RPMI7951 (cell line): ENCODE measurements at places on chromosomes 5 and 9. TPM values are rescaled to one million over a fixed set of nuclear protein-coding genes. Genes with fewer than 3 reads are reported as not detected.
A peak's percentile ranks its signal among the peaks of the same experiment; 100 is the strongest.

DNA sequence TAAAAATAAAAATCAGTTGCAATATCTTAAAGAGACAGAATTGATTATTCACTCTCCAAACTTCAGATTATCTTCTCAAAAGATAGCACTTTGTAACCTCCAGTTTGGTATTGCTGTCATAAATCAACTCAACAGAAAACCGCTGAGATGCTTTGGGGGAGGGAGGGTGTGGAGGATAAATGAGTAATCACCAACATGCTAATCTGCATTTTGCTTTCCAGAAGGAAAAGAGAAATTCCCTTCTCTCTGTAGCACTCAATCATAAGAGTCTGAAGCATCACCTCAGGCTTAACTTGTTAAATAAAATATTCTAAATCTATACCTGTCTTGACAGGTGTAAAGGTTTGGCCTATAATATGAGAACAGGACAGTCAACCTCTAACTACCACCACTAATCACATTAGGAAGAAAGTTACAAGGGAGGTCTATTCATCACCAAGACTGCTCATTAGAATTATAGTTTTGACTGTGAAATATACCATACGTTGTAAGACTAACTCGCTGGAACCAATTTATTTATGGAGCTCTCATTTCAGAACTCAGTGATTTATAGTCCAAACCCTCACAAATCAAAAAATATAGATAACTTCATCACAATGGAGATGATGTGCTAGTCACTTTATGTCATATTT is 89.0 kb downstream of the PIK3R1 start:
- DNase-seq = peak; percentile 74

DNA sequence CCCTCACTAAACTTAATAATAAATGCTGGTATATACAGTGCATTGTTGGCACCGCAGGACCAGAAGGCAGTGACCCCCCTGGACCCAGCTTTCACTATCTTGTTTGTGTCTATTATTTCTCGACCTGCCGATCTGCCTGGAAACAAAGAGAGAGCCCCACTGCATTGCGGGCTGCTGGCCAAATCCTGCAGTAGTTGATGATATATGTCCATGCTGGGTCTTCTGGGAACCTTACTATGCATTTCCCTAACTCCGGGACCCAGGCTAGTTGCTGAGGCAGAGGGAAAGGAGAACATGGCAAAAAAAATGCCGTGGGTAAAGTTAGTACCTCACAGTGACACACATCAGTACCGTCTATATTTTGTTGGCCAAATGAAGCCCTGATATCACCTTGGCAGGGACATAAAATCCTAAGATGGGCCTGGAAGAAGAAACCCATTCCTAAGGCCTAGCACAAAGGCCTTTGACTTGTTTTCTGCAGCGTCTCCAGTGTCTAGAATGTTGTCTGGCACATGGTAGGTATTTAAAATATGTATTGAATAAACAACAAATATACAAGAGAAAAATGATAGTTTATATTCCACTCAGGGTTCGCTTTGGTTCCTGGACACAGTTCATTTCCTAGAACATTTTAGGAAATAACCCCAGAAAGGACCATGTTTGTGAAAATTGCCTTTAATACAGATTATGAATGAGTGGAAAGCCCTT is 46.1 kb downstream of the NMUR2 start:
- DNase-seq = no peak

GRCh38 chr9:114417511-114417910 is 29.7 kb upstream of the AKNA start:
- peak; percentile 39 for DNase-seq

- DNase-seq = no peak
These were observed 14.3 kb downstream of the VCAN start for GRCh38 chr5:83485842-83486241.

Gene SET
- 266 and 329 TPM in 2 replicates for total RNA-seq

DNA sequence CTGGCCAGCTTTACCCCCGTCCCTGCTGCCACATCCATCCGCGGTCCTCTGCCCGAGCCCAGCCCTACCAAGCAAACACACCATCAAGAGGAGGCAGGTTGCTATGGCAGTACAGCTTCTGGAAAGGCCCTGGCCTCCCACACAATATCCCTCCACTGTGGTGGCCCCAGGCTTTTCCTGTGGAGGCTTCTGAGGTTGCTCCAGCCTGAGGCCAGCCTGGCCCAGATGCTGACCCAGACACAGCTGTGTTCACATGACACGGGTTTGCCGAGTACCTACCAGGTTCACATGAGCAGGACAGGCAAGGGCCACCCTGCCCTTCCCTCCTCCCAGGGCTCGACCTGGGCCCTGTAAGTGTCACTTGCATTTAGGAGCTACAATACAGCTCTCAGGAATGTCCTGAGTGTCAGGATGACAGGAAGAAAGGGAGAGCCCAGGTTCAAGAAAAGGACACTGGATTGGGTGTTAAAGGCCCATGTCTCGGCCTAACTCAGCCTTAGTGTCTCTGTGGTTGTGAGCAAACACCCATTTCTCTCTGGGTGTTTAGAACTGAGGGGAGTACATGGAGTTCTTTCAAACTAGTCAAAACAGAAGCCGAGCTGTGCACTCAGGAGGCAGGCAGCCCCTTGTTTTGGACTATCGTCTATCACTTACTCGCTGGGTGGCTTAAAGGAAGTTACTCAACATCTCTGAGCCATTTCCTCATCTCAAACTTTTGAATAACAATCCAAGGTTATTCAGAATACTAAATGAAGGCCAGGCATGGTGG is 40.2 kb downstream of the NAIF1 start:
- peak; percentile 84 for DNase-seq

DNA sequence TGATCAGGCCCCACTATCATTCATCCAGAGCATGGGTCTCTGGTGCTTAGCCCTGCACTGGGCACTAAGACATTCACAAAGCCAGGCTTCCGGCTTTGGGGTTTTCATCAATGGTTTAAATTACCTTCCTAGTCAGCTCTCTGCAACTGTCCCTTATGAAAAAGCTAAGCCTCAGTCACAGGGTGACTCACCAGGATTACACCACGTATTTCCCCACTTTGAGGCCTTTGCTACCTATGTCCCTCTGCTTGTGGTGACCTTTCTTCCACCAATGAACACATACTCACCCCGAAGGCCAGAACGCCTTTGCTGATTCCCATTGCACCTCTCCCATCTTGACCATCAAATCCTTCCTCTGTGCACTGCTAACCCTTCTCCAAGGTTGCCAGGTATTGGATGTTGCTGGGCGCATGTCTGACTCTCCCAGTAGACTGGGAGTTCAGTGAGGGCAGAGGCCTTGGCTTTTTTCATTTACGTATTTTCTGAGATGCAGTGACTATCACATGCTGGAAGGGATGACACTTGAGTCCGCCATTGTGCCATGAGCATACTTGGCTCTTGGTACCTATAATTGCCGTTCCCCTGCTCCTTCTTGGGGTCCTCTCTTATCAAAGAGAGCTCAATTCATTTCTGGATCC is 58.7 kb upstream of the TNFSF8 start:
- peak; percentile 72 for DNase-seq

DNA sequence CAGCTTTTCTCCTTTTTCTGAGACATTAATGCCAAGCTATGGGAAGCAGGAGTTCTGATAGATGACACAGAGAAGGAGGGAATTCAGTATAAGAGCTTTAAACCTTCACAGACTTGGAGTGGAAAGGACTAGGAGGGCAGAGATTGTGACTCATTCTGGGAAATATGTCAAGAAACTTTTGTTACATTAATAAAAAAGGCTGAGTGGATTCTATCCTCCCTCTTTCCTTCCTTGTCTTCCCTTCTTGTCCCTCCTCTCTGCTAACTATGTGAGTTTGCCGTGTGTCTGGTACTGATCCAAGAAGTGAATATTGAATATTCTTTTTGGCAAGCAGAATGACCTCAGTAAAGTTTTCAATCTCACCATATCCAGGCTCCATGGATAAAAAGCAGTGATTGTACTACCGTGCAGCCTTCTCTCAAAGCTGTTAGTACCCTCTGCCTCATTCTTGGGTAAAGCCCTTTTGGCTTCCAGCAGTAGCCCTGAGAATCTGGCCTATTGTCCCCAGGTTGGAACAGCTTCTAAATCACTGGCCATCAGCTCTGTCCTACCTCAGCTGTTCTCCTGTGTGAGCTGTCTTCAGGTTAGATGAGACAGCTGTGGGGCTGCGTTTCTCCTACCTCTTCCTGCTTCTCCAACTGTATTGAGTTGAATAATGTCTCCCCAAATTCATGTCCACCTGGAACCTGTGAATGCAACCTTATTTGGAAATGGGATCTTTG is 73.9 kb downstream of the ATG10 start:
- peak; percentile 2 for DNase-seq

- DNase-seq = no peak
These were observed 102.1 kb downstream of the PAM start for GRCh38 chr5:102857076-102857818.

- no peak for DNase-seq
These were observed 24.9 kb upstream of the CEP120 start for GRCh38 chr5:123448017-123448617.

- no peak for DNase-seq
These were observed 57.3 kb downstream of the RIGI start for GRCh38 chr9:32468740-32469139.

Gene RNF208
- total RNA-seq = not detected in 2 replicates

GRCh38 chr5:132853323-132853722 is 12.9 kb downstream of the GDF9 start:
- no peak for DNase-seq
